PC-9 (cell line): ENCODE measurements at places on chromosomes 2 and 18.

- no peak for DNase-seq
These were observed 17.5 kb downstream of the PECR start for GRCh38 chr2:216064014-216064630.

- DNase-seq: no peak
These were observed 146.2 kb upstream of the LYPD1 start for GRCh38 chr2:132816234-132816633.

DNA sequence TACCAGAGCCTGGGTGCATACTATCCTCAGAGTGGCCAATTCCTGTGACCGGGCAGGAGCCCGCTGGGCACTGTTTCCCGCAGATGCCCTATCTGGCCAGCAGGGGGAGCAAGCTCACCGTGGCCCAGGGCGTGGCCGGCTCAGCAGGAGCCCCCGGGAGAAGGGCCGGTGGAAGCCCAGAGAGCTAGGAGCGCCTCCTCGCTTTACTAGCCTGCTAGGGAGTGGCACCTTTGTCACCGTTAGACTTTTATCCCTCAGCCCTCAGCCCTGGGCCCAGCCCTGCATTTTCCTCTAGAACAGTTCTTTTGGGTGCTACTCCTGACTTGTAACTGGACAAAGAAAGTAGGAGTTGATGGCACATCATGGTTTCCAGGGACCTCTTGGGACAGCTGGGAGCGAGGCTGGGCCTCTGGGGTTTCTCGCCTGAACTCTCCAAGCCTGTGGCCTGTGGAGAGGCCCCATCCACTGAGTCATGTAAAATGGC is 24.0 kb downstream of the TMEM177 start:
- DNase-seq: peak; percentile 80

DNA sequence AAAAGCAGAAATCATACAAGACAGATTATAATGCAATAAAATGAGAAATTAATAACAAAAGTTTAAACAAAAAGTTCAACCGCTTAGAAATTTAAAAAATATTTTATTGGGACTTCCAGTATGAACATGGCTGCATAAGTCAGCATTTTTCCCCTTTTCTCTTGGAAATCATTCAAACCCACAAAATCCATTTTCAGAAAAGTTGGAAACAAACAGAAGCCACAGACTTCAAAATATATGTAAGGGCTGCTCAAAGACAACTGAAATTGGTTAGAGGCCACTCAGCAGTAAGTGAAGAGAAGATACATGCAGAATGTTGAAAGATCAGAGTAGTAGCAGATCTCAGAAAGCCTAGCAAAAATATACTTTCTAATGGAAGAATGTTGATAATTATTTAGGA is 194.0 kb downstream of the DYSF start:
- DNase-seq: no peak

GRCh38 chr18:23529604-23530003 is 26.3 kb downstream of the RMC1 start:
- DNase-seq: peak; percentile 90

DNA sequence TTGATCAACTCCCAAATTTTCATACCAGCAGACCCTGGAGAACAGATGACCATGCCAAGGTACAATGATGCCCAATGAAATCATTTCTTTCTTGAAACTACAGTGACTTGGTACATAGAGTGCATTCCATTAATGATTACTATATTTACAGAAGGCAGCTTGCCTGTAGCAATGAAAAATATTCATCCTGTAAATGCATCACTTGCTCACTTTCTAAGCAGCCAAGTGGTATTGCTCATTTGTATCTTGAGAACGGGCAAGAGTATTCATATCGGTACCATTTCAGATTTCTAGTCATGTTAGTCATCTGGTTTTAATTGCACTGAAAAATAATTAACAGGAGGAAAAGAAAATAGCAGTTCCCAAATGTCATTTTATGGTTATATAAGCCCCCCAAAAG is 59.6 kb downstream of the VIL1 start:
- no peak for DNase-seq

- DNase-seq: no peak
These were observed 34.8 kb upstream of the SPATA3 start for GRCh38 chr2:230961091-230961491.

DNA sequence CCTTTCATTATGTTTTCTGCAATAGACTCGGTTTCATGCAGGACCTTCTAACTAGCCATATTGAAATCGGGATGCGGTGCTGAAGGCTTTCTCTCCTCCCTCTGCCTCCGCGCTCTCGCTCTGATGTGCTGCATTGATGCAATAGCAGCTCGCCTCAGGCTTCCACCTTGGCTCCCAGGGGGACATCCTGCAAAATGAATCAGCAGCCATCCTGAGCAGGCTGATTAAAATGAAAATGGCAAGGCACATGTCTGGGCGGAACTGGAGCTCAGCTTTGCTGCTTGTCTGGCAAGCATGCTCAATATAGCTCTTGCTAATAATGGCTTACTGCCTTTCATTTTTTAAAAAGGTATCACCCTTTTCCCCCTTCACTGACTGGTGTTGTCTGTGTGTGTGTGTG is 806 bp upstream of the MYT1L start:
- no peak for DNase-seq

DNA sequence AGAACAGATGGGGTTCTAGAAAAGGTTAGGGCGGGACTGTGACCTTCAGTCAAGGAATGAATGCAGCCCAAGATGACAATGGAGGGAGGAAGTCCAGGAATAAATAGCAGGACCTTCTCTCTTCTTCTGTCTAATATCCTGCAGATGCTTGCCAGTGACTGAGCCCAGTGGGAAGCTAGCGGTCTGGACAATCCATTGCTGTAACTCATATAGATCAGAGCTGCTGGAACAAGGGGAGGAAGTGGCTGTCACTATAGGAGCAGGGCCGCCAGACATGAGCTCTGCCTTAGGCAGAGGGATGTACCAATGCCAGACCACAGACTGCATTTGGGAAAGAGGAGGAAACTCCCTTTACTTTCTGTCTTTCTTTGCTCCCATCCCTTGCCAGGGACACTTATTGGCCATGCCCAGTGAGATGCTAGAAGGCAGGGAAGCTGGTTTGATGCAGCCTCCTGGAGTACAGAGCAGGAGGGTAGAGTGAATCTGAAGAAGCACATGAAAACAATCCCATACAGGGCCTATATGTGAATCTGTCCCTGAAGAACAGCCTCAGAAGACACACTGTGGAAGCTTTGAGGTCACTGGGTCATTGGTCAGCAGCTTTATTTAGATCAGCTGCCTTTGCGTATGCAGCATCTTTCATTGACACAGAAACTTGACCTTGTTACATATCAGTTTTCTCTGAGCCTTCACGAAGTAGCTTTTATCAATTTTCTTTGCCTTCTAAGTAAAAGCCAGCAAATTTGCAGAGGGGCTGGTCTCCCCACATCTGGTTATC is 65.4 kb downstream of the CCDC85A start:
- no peak for DNase-seq

- no peak for DNase-seq
These were observed 9.8 kb upstream of the ZCCHC2 start for GRCh38 chr18:62512996-62513395.

GRCh38 chr2:218569038-218569431 is 396 bp downstream of the CNOT9 start:
- peak; percentile 50 for DNase-seq

- DNase-seq: no peak
These were observed 73.0 kb downstream of the MTCL1 start for GRCh38 chr18:8778386-8778785.

DNA sequence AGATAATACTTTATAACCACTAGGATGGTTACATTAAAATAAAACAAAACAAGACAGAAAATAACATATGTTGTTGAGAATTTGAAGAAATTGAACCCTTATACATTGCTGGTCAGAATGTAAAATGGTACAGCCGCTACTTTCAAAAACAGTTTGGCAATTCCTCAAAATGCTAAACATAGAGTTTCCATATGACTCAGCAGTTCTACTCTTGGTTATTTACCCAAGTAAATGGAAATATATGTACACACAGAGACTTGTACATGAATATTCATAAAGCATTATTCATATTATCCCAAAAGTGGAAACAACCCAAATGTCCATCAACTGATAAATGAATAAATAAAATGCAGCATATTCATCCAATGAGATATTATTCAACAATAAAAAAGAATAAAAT is 92.5 kb upstream of the LRATD1 start:
- no peak for DNase-seq

- no peak for DNase-seq
These were observed 142.6 kb upstream of the LGALSL start for GRCh38 chr2:64311191-64311910.

DNA sequence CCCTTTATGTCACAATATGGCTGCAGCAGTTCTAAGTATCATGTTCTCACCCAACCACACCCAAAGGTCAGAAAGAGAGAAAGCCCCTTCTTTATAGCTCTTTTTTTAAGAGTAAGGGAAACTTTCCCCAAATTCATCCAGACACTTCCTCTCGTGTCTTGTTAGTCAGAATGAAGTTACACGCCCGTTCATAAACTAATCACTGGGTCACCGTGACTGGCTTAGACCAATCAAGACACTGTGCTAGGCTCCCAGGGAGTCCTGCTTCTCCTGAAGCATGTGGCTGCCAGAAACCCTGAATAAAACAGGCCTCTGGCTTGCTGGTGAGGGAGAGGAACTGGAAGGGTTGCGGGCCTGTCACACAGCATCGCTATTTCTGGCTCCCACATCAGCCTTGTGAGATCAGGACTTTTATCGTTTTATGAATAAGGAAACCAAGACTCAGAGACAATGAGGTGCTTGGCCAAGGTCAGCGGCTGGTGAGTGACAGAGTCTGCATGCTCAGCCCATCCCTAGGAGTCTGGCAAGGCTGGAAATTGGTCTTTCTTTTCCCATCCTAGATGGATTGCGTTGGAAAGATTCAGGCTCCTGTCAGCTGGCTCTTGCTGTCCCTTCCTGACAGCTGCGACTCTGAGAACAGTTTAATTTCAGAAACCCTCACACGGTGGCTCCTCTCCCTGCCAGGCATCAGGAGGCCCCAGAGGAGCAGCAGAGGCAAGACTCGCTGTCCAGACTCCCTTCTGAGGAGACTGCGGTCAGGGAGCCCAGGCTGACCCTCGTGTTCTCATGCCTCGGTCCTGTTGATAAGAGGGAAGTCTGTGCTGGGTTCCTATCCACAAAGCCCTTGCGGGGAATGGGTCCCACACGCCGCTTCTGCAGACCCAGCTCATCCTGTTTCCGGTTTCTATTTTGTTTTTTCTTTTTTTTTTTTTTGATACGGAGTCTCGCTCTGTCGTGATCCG is 104.5 kb upstream of the TAF1B start:
- DNase-seq: no peak
